ENCODE measurements at places on chromosomes 2 and 18.

DNA sequence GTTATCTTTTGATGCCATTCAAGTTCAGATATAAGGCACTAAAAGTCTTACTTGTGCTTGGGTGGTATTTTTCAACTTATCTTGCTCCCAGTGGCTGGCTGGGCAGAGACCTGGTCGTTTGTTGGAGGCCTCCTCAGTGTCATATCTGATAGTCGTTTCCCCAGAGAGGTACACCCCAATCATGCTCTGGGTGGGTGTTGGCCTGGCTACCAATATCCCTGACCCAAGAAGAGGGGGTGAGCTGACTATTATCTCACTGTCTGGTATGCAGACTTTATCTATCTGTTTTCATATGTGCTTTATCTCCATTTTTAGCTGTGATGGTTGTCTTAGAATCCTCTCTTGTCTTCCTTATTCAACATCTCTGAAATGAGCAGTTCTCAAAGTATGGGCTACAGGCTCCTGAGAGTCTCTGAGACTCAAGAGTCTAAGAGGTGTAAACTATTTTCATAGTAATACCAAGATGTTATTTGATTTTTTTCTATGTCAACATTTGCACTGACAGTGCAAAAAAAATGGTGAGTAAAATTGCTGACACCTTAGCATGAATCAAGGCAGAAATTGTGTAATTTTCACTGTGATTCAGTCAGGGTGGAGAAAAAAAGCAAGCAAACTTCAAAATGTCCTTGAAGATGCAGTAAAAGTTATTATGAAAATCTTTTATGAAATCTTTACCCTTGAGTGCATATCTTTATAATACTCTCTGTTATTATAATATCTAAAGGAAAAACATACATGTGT is 12.3 kb upstream of the PLEK start:
- DNase-seq: peak; percentile 7

DNA sequence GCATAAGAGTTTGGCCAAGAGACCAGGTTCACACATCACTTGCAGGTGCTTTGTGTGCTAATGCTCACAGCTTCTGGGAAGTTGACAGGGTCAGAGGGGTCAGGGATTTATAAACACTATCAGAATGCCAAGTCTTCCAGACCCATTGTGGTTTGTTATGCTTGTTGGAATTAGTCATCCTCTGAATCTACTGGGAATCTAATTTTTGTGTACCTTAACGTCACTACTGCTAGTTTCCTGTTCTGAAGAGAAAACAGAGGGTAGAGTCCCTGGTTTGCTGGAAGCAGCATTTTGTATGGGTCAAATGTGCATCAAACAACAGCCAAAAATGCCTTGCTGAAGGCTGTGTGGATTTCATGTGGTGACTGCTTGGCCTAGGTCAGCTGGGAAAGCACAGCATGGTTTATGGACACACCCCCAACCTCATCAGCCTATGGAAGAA is 33.3 kb downstream of the ANTXR1 start:
- peak; percentile 66 for DNase-seq

DNA sequence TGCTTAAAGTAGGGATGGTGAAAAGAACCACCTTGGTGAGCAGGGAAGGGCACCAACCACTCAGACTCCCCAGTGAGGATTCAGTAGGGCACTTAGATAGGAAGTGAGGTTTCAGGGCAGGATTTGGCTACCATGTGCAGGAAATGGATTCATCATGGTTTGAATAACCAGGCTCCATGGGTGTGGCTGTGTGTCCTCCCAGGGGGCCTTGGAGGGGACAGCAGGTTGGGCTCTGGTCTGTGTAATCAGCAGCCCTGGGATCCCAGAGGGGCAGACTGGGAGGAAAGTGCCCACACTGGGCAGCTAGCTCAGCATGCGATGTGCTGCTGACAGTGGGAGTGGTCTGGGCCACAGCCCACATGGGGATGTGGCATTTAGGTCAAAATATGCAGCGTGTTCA is 224.6 kb downstream of the CELF4 start:
- DNase-seq: no peak

DNA sequence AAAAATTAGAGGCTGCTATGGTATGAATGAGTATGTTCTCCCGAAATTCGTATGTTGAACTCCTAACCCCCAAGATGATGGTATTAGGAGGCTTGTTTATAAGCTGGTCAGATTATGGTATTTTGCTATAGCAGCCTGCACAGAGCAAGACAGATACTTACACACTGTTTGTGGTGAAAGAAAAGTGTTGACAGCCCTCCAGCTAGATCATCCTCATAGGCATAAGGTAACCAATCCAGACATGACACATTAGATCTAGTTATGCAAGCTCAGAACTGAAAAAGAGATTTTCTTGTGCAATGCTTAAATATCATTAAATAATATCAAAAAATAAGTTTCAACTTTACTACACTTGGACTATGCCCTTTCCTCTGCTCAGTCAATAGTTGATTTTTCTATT is 107.1 kb downstream of the ABCA12 start:
- peak; percentile 10 for DNase-seq

DNA sequence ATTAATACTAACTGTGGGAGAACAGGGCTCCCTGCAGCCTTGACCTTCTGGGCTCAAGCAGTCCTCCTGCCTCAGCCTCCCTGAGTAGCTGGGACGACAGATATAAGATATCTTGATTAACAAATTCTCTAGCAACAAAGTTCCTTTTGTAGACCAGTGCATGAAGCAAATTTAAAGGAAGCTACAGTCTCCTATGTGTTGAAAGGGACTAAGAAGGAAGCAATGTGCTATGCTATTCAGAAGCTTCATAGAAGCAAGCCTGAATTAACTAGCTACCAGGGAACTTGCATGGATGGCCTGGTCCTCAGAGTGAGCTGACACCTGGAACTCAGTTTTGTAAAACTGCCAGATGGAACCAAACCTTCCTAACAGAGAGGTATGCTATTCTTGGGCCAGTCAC is 33.2 kb downstream of the RAPH1 start:
- DNase-seq: no peak

GRCh38 chr2:143345887-143346787 is 216.9 kb downstream of the ARHGAP15 start:
- DNase-seq: no peak

- DNase-seq: peak; percentile 56
Measured at GRCh38 chr2:36287363-36288275, 68.0 kb upstream of the CRIM1 start.

DNA sequence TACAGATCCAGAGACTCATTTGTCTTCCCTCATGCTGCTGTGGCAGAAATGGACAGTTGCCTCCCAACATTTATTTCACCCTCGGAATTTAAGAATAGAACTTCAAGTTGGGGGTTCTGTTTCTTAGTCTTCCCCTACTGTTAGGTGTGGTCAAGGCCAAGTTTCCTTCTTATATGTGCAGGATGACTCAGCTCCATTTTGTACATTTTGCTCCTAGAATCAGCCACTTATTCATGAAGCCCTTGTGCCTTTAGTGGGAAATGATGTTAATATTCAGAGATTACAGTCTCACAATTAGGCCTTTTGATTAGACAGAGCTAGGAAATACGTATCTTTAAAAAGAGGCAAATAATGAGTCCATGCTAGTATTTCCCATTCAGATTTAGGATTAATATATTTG is 46.2 kb upstream of the ELOA2 start:
- DNase-seq: no peak

- no peak for DNase-seq
Measured at GRCh38 chr2:2269989-2270562, 61.0 kb downstream of the MYT1L start.

- peak; percentile 10 for DNase-seq
Measured at GRCh38 chr18:44758861-44759631, 78.4 kb downstream of the SETBP1 start.

DNA sequence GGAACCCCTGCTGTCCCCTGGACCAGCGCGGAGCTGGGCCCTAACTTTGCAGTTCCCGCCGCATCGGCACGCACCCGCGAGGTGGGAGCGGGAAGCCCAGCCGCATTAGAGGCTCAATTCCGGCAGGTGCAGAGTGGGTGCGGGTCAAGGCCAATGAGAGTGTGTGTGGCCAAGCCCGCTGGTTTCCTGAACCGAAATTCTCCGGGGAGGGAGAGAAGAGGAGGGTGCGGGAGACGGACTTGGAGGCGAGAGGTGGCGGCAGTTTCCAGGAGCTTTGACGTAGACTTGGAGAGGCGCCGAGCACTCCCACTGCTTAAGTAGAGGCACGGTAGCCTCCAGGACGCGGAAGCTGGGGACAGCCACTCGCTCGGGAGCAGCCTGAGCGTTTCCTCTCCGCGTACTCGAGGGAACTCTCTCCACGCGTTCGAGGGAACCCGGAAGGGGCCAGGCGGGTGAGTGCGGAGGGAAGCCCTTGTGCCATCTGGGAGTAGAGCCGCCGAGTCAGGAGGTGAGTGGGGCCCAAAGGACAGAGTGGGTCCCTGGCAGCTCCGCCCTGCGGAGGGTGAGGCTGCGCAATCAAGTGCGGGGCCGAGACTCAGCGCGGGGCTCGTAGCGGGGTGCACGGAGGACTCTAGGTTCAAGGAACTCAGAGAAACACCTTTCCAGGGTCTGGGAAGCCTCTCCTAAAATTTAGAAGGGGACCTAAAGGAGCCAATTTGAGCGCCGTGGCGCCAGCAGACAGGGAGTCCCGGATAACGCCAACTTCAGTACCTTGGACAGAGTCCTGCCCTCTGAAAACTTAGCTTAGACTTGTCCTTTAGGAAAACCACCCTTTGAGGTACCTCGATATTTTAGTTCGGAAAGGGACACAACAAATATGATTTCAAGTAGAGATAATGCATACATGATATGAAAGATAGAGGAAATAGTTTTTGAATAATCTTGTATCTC is at the start of gene FAM237A:
TSS of gene FAM237A (plus strand) at position 413 of the 951 bp plus-strand sequence. CDS start 1,750 bp downstream, outside the sequence.
- peak; percentile 63 for DNase-seq

GRCh38 chr2:10432311-10433181 is 15.6 kb downstream of the ODC1 start:
- DNase-seq: no peak

DNA sequence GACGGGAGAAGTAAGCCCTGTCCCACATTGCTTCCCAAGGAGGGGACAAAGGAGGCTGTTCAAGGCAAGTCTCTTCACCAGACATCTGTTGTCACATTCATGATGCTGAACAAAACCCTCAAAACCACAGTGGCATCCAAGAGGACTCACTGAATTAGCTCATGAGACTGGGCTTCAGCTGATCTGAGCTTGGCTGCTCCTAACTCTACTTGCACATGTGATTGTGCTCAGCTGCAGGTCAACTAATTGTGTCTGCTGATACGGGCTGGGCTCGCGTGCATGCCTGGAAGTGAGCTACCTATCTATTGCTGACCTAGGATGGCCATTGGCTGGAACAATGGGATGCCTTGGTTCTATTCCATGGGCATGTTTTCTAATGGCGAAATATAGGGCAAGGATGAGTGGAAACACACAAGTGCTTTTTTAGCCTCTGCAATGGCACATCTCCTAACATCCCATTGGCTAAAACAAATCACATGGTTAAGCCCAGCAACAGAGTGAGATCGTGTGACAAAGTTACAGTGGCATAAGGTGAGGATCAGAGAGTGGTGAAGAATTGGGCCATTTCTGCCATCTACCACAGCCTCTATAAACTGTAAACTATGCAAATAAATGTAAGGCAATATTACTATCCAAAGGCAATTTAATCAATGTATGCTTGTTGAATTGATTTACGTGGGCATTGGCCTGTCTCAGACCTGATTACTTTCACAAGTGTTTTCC is 52.9 kb upstream of the CAPN13 start:
- DNase-seq: no peak

GRCh38 chr18:34977838-34978532 is 63.2 kb upstream of the MAPRE2 start:
- peak; percentile 18 for DNase-seq
